Stimulated activated CD8-positive, alpha-beta memory T cell treated with anti-CD3 and anti-CD28 coated beads, Interleukin-15, amount 100 ng/mL, for 24 hours (primary cell): ENCODE measurements at places on chromosomes 7 and 10.

GRCh38 chr10:30671026-30671616 is 41.6 kb upstream of the LYZL2 start:
- DNase-seq: no peak

GRCh38 chr10:43237631-43238446 is 29.0 kb downstream of the RASGEF1A start:
- no peak for DNase-seq

GRCh38 chr7:149154056-149154455 is 6.8 kb downstream of the ZNF398 start:
- DNase-seq: no peak

DNA sequence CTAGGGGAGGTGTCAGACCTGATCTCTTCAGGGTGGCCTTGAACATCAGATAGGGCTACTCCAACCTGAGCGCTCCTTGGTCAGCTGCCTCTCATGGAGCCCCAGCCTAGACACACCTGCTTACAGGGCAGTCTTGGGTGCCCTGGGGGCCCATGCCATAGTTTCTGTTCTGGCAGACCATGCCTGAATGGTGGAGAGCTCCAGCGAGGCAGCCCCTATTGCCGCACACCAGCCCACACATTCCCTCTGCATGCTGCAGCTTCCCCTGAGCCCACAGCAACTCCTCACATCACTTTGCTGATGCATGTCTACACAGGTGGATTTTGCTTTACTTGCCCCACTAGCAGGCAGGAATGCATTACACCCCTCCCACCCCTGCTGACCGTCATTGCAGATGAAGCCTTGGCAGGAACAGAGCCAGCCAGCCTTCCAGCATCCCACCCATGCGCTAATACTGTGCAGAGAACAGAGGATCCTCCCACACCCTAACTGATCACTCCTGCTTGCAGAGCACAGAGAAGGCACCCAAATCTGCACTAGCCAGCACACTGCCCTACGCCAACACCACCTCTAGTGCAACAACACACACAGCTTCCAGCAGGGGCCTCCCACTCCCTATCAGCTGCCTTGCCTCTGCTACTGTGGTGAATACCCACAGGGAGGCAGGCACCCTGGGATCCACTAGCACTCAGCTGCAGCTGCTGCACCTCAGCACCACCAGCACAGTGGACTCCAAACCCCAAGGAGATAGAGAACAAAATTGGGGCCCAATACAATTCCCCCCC is 43.0 kb upstream of the GRM3 start:
- no peak for DNase-seq

GRCh38 chr7:23012908-23013714 is 819 bp downstream of the HYCC1 start:
- DNase-seq: peak; percentile 3

DNA sequence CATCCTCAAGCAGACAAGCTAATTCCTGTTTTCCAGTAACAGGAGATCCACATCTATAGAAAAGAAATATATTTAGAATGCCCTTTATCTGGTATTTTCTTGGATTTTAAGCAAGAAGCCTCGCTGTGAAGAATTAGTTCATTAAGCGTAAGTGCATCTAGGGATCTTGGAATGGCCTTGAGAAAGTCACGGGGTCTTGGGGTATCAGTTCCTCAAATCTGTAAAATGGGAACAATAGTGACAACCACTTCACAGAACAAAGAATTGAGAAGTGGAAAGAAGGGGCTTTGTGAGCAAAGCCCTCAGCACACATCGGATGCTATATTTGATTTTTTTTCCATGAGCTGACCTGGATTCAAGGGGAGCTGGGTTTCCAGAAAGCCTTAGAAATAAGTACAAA is 32.3 kb upstream of the WDFY4 start:
- no peak for DNase-seq

DNA sequence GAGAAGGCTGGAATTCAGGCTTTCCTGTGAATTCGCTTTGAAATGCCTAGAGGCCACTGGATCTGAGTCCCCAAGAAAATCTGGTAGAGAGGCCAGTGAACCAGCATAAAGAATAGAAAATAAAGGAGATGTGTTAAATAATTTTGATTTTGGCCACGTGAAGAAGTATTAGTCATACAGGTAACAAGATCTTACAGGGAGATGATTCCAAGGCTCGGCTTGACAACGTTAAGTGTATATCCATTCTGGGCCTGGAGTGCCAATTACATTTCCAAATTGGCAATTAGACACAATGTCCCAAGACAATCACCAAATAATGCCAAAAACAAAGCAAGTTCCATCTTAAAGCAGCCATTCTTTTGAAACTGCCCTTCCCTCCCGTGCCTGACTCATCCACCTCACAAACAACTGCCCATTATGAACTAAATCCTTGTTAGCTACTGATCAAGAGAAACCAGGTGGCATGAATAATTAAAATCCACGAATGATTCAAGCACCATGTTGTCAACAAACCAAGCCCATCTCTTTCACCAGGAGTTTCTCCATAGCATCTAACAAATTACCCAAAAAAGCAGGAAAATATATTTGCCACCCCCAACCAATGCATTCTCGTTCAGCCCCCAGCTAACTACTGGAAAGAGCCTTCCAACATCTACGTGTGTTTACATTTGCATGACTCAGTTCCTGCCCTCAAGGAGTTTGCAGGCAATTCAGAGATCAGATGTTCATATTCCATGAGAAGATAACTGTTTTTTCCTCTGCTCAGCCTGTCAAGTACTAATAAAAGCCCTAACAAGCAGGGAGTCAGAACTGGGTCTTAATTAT is 8.5 kb downstream of the KCNMA1 start:
- DNase-seq: no peak

DNA sequence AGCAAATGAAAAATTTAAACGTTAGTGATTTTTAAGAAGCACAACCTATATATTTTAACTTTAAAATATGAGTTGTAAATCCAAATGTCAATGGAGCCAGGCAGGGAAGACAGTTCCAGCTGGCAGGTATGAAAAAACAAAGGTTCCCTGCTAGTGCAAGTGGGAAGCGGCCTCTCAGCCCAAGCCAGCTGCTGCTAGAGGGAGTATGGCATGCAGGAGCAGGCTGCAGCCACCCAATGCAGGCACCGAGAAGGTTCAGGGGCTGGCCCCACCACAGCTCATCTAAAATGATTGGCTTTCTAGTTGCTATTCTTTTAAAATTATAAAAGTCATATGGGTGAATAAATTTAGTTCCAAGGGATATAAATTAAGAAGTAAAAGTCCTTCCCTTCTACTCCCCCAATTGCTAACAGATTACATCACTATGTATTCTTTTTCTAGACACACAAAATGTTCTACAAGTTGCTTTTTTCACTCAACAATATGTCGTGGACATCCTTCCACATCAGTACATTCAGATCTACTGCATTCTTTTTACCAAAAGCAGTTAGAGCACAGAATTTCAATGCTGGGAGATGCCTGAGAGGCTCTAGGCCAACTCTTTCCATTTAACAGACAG is 69.3 kb downstream of the SGMS1 start:
- no peak for DNase-seq
